ENCODE measurements at places on chromosomes 5 and 9.

DNA sequence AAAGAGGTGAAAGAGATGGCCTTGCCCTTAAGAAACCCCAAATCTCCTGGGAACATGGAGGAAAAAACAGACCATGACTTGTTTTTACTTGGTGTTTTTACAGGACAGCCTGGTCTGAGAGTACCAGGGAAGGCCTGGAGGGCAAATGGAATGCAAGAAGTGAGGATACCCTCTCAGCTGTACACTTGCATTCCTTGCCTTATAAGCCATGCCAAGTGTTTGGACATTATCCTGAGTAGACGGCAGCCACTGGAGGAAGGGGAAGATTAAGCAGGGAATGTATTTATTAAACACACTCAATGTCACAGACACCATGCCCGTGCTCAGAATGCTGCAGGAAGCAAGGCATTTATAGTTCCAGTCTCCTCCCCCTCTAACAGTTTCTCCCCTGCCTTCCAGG is 581.4 kb downstream of the CDK5RAP2 start:
- DNase-seq, result no peak

DNA sequence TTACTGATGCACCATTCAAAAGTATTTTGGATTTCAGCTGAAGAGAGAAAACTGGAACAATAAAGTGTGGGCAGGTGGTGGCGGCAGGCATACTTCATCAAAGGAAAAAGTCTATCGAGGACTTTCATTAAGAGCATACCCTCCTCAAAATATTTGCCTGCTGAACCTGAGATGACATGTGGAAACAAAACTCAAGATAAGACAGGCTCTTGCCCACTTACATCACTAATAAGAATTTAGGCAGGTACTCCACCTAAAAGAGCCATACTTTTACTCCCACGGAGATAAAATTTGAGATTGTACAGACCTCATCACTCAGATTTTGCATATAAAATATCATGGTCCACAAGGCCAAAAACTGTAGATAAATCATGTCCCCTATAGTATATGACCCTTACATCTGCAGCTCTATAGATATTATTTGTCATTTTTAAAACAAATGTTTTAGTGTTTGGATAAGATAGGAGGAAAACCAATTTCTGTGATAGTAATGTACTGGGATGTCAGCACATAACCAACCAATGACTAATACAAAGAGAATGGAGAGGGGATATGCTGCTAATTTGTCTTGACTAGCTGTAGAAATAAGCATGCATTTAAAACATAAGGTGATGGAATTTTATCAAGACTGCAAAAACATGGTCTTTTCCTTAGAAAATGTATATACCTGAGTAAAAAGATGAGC is 730.6 kb upstream of the ZNF608 start:
- no peak for DNase-seq

DNA sequence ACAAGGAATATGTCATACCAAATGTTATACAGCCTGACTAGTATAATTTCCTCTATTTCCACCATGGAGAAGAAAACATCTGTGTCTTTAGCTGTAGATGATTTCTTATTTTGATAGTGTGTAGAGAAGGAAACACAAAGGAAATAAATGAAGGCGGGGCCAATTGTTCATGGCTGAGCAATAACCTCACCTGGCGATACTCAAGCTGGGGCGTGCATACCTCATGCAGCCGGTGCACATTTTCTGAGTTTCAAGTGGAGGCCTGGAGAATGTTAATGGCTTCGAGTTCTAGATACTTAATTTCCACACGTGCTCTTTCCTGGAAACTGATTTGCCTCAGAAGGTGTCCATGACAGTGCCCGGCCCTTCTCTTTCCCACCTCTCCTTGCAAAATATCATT is 127.4 kb upstream of the TAF11L2 start:
- no peak for DNase-seq

DNA sequence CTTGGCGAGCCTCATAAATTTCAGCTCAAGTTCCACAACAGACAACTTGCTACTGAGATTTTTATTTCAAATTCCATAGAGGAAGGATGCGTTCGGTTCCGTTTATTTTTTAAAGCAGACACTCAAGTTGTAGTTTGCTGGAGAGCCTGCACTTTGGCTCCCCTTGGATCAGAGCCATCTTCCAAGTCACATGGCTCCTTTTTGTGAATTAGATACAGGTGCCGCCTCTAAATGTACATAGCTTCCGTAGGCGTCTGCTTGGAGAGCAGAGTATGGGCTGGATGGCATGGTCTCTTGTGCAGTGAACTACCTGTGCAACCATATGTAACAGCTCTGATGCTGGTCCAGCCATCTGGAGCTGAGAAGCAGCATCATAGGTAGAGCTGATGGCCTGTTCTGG is 73.9 kb upstream of the WWC1 start:
- DNase-seq, result no peak

DNA sequence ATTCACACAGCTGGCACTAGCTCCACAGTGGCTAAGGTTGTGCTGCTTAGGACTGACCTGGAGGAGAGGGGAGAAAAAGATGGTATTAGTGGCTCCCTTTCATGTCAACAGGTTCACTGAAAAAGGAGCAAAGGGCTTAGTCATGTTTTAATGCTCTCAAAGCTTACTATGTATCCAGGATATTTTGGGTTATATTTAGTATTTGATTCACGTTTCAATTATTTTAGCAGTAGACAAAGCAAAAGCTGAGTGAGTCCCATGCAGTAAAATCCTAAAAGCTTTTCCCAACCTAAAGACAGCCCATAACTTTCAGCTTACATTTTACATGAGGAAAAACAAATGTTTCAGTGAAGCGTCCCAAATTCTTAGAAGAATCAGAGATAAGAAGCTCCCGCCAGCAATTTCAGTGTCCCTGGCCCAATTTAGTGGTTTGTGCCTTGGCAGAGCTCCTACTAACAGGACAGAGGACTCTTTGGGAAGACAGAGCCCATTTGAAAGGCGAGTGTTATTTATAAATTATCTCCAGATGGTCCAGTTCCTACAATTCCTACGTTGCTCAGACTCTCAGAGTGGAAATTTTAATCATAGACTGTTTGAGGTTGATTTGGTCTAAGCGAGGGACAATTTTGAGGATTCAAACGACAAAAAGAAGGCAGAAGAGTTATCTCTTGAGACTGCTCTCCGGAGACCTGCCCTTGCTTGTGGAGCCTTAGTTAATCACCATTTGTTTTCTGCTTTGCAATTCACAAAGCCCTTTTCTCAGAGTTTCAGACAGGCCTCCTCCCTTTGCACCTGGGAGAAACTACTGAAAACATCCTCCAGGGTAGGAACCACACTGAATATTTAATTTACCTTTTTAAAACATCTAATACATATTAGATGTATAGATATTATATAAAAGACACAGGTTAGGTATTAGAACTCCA is 225.0 kb upstream of the ANKRD55 start:
- peak; percentile 57 for DNase-seq

DNA sequence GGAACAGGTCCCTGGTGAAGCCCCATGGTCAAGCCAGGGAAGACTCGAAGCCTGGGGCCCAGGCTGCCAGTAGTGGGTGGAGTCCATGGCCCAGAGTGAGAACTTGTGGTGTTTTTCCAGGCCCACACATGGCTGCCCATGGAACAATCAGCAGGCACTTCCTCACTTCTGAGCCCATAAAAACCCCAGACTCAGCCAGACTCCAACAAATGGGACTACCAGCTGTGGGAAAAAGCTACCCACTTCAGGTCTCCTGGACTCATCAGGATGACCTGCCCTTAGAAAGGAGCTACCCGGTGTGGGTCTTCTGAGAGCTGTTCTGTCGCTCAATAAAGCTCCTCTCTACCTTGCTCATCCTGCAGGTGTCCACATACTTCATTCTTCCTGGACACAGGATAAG is 108.9 kb downstream of the ST8SIA4 start:
- no peak for DNase-seq

GRCh38 chr5:120882038-120882775 is 418.1 kb downstream of the PRR16 start:
- no peak for DNase-seq

DNA sequence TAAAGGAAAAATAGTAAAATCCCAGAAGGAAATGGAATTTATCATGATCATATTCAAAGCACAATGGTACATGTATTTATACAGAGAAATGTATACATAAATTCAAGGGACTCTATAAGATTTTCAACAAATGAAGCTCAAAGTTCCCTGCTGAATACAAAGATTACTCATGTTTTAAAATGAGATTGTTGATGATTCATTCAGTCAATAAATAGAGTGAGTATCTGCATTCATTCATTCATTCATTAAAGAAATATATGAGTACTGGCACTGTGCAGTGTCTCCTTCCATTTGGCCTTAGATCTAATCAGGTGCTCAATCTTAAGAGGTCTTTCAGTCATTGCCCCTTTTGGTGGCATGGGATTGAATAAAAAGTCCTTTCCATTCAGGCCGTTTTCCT is 310.0 kb downstream of the KIAA0825 start:
- DNase-seq, result no peak

DNA sequence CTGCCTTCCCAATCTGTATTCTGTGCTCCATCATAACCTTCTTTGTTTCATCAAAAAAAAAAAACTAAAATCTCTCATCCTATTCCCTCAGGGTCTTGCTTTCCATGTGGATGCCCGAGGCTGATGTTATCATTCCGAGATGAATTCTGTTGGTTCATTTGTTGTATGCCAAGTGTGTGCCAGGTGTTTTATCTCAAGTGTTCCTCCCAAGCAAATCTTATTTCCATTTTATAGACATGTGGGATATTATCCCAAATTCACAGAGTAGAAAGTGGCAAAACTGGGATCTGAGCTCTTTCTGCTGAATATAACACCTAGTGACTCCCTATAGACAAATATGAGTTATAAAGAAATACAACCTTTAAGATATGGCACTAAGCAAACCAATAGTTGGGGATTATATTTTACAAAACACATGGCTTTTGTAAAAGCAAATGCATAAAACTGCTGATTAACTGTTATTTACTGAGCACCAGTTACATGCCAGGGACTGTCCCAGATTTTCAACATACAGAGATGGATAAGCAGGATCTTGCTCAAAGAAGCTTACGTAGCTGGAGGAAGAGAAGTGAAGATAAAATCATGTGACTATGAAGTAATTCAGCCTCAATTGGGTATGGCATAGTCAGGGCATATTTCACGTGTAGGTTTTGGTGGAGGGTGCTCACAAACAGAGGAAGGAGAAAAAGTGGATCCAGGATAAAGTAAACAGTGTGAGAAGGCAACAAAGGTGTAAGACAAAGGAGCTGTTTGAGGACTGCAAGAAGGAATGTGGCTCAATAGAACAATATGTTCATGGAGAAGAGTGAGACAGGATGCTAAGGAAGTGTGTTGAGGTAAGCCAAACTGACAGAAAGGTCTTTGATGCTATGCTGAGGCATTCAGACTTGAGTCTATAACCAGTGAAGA is 143.3 kb upstream of the ADAMTSL1 start:
- no peak for DNase-seq

- DNase-seq, result no peak
These were observed 165.4 kb downstream of the AUH start for GRCh38 chr9:91196103-91196950.

DNA sequence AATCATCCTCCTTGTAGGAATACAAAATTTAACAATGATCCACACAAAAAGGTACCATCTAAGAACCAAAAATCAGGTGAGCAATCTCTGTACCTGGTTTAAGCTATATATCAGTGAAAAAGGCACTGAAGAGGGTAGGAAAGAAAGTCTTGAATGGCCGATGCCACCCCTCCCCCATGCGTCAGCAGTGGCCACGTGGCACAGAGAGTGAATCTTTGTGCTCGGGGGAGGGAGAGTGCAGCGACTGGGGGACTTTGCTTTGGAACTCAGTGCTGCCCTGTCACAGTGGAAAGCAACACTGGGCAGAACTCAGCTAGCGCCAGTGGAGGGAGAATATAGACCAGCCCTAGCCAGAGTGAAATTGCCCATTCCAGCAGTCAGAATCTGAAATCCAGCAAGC is 28.3 kb upstream of the PDE4D start:
- DNase-seq, result no peak

GRCh38 chr9:36118706-36119105 is 17.8 kb upstream of the GLIPR2 start:
- DNase-seq, result no peak

DNA sequence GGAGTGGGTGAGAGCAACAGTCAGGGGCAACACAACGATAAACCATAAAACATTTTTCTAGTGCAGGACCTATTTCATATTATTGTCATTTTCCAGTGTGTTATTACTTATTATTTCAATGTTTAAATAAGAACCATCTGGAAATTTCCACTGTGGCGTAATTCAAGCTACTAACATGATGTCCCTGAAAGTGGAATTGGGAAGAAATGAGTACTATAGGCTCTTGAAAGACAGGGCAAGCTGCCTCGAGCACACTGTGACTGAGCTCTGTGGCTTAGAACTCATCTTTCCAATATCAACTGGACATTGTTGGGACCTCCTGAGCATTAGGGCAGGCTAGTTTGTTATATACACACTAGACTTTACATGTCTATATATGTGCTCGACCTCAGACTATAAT is 182.9 kb upstream of the RIOK2 start:
- no peak for DNase-seq

DNA sequence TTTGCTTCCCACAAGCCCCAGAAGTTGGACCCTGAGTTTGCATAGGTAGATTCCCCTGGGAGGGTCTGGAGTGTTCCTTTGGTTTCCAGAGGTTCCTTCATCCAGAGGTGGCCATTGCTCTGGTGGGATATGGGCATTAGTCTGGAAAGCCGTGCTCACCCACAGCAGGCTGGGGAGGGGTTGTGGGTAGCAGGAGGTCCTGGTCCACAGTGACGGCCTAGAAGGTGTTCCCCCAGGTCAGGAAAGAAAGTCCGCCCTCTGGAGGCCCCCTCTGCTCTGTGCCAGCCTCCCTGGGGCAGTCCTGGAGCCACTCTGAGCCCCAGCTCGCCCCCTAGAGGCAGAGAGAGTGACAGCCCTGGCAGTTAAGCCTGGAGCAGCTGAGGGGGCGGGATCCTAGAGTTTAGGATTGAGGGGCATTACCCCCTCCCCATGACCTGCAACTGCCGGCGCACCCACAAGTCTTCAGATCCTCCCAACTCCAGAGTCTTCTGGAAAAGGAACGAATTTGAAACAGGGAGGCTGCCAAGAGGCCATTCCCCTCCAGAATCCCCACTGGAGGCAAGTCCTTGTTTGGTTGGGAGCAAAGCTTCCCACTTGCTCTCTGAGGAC is 36.8 kb downstream of the NDST1 start:
- DNase-seq, result peak; percentile 59

DNA sequence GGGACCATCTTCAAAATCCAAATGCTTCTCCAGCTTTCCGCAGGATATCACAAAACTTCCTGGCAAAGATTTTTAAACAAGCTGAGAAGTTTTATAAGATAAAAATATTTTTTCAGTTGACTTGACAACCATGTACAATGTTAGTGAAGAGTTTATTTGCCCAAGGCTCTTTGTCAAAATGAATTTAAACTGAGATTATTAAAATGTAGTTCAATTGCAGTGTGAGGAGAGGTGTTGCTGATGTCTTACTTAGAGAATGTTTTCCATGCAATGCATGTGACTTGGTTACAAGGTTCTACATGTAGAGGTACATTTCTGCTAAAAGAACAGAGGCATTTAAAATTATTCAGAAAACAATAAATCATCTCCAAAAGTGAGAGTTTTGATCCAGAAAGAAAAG is 131.4 kb upstream of the MINAR2 start:
- DNase-seq, result no peak
